Gastroesophageal sphincter (tissue), 4 donors: ENCODE measurements at places on chromosomes 3 and 15.

DNA sequence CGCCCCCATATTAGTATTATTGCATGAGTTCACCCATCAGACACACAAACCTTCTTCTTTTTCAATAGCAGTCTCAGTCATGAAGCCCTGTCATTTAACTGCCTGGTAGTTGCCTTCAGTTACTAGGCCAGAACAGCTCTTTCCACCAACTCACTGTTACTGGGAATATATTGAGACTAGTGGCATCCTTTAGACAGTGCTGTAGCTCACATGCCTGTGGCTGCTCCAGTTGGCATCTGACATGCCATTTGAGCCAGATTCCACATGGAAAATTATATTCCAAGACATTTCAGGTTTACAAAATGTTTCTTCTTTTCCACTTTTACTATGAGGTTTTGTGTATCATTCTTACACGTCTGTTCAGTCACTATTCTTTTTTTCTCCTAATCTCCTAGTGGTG is 146.1 kb downstream of the GHSR start:
- no peak for ATAC-seq

- ATAC-seq = no peak
Observed at GRCh38 chr3:36918050-36918449, 26.8 kb downstream of the TRANK1 start.

DNA sequence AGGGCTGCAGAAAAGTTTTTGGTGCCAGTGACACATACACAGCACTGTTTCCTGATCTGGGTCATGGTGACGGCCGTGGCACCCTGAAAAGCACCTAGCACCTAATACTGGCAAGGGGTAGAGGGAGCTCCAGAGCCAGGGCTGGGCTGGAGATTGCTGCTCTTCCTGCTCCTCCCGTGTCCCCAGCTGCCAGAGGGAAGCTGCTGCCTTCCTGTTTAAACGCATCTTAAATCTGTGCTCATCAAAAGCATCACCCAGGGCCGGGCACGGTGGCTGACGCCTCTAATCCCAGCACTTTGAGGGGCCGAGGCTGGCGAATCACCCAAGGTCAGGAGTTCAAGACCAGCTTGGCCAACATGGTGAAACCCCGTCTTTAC is 156.7 kb upstream of the MEF2A start:
- ATAC-seq = peak; percentile 76

DNA sequence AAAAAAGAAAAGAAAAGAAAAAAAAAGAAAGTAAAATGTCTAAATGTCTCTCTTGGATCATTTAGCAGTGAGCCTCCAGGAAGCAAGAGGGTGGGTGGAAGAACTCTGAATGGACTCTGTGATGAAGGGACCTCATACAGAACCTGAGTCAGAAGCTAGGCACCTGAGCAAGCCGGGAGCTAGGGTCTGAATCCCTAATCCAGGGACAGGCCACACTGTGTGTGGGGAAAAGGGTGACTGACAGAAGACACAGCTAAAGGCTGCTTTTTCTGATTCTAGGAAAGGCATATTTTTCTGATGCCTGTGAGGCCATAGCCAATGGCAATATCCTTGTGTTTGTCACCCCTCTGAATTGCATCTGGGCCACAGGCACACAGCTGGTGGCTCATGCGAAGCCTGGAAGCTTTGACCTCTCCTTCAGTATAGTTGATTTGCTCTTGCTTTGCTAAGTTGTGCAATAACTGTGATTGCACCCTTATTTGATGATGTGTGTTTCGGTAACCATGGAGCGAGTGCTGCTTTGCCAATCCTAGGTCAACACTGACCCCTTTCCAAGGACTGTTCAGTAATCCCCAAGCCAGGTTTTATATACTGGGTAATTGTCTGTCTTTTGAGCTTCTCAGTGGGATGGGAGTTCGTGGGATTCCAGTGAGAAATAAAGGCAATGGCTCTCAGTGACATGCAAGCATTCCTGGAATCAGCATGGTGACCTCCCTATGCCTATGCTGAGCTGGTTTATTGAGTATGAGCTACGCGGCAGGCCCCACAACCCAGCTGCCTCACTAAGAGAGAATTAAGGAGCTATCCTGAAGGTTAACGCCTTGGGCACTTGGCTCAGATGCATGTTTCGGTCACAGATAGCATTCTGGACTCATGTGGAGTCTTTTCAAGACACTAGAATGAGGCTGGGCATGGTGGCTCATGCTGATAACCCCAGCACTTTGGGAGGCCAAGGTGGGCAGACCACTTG is 49.0 kb upstream of the OSBPL11 start:
- ATAC-seq = peak; percentile 94

DNA sequence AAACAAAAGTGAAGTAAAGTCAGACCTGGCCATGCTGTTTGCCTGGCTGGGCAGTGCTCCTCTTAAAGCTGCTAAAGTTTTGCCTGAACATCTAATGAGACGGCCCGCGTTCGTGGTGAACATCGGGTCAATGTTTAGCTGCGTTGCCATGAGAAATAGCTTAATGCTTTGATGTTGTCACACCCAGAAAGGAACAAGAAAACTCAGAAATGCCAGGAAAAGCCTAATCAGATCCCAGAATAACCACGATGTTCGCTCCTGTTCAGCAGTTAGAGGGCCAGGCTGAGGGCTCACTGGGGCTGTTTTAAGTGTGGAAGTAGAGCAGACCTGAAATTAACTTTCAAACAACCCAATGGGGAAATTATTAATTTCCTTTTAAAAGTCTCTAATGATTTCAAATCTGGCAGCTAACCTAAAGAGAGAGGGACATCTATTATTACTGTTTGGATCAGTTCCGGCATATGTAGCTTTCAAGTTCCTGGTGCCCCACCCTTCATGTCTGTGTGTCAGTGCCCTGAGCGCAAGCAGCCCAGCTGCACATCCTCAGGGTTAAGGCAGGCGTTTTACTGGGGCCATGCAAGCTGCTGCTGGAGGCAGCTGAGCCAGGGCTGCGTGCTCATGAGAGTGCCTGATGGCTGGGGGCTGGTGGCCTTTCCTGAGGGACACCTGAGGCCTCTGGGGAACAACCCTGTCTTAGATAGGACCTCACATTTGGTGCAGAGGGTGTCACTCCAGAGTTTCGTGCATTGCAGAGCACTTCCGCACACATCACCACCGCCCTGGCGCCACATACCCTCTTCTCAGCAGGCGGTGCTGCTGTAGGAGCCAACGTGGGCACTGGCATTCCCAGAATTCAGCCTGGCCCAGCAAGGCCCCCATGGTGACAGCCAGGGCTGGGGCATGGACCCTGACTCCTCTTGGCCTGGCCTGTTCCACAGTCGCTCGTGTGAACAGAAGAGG is 76.6 kb downstream of the LRRK1 start:
- no peak for ATAC-seq

DNA sequence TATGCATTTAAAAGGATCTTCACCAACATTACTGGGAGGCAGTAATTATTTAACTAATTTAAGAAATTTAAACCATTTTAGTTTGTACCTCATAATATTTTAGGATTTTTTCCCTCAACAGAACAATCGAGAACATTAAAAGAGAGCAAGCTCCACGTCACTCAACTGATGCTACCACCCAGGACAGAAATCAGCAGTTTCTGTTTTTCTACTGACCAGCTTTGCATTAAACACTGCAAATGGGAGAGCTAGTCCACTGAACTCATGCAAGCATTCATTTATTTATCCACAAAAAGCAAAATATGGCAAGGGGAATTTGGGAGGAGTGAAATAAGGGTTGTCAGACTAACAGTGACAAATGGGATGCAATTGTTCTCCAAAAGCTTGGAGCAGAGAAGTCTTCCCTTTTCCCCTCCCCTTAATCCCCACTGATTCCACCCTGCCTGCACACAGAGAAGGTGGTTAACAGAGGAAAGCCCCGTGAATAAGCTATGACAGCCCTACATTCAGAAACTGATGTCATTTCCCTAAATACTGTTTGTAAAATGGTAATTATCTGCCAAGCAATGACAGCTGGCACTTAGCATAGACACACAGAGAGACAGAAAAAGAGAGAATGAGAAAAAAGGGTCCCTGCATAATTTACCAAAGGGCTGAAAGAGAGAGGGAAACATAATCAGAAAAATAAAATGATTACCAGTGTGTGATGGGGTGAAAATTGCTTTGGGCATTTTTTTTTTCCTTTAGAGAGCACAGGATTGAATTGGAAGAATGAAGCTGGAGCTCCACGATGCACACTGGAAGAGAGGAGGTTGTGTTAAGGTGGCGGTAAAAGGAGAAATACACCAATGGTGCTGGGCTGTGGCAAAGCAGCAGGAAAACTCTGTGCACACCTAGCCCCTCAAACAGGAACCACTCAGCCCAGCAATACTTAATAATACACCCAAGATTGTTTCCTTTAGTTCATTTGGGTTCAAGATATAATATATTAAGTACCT is 777.4 kb downstream of the TUSC7 start:
- no peak for ATAC-seq

DNA sequence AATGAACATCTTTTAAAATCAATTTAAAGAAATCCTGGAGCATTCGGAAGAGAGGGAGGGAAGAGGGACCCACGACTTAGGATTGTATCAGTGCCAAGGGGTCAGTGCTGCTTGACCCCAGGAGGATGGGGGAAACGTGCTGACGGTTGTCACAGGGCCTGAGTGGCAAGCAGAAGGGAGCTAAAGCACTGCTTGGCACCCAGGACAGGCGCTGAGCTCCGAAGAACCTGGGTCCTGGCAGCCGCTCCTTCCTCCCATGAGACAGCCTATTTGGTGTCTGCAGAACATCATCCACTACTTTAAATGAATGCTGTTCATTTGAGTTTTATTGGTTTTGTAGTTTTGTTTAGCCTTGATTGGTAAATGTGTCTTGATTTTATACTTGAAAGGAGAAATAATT is 54.5 kb downstream of the RGMA start:
- no peak for ATAC-seq

DNA sequence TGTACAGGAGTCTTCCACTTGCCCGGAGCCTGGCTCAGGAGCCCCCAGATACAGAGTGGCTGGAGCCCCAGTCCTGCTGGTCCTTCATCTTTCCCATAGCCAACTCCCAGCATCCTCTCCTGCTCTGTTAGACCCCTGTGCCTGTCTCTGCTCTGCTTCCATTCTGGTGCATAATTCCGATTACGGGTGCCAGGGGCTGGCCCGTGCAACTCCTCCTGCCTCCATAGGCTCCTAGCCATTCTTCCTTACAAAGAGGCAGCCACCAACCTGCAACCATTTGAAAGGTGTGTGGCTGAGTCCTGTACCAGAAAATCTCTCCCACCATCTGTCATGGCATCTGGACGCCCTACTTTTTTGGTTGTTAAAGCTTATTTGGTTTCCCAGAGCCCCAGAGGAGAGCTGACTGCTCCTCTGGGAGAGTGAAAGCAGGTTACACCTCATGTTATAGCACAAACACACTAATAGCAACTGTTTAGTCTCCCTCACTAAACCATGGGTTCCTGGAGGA is 5.2 kb upstream of the RAD18 start:
- ATAC-seq = no peak

DNA sequence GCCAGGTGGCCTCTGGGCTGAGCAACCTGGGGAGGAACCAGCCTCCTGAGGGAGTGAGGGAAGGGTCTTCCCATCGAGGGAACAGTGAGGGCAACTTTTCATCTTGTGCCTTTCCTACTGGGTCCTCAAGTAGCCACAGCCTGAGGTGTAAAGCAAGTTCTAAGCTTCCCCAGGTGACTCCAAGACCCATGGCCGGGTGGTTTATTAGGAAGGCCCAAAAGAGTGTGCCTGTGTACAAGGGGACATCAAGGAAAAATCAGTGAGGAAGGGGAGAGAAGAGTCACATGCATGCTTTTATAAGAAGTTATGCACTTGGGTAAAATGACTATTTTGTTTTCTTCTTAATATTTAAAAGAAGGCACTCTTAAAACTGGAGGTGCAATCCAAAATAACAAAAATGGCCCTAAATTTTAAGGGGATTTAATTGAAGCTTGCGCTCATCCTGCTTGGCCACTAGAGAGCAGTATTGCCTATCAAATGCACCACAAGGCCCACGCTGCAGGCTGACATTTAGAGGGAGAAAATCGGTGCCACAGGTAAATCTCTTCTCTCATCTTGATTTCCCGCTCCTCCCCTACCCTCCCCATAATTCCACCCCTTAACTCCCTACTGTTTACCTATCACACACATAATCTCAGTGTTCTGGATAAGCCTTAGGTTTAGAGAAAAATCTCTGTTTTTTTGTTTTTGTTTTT is 6.7 kb downstream of the NANOGP8 start:
- ATAC-seq = no peak

GRCh38 chr15:66290007-66290406 is 3.4 kb upstream of the DIS3L start:
- no peak for ATAC-seq
